ENCODE measurements at places on chromosomes 3 and 15.

- no peak for DNase-seq
Measured at GRCh38 chr3:173750095-173750494, 352.6 kb downstream of the NLGN1 start.

DNA sequence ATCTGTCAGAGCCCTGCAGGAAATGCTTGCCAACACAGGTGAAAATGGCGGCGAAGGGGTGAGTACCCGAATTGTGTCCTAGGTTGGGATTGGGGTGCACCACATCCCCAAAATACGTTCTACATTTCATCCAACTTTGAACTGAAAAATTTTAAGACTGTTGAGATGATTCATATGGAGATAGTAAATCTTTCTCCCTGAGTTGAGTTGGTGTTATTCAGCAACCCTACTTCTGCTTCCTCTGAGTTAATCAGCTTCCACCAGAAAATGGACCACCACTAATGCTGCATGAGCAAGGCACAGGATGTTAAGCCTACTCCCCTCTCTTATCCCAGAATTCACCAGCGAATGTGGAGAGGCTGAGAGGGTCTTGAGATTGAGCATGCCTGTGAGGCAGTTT is 192.9 kb downstream of the RYR3 start:
- no peak for DNase-seq

GRCh38 chr15:78991476-78991875 is 46.6 kb upstream of the CTSH start:
- DNase-seq = no peak

- no peak for DNase-seq
Measured at GRCh38 chr3:149197669-149198068, 24.0 kb downstream of the CP start.

DNA sequence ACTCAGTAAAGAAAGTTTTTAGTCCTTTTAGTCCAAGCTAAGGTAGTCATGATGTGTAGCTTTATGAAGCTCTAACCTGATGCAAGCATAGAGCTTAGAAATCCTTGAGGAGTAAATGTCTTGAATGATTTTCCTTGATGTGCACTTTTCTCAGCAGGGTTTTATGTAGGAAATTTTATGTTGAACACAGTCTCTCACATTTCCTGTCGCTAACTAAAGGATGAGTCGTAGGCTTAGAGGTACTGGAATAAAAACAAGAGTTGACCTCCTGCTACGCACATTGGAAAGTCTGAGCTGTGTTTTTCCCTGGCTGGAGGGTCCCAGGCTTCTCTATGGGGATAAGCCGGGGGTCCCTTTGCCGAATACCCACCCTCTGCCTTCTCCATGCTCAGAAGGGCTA is 34.7 kb upstream of the ZPLD1 start:
- DNase-seq = no peak

- DNase-seq = no peak
Measured at GRCh38 chr3:112829046-112829445, 17.6 kb downstream of the CD200R1L start.

- DNase-seq = no peak
Measured at GRCh38 chr3:56724676-56725075, 41.6 kb upstream of the TASOR start.

DNA sequence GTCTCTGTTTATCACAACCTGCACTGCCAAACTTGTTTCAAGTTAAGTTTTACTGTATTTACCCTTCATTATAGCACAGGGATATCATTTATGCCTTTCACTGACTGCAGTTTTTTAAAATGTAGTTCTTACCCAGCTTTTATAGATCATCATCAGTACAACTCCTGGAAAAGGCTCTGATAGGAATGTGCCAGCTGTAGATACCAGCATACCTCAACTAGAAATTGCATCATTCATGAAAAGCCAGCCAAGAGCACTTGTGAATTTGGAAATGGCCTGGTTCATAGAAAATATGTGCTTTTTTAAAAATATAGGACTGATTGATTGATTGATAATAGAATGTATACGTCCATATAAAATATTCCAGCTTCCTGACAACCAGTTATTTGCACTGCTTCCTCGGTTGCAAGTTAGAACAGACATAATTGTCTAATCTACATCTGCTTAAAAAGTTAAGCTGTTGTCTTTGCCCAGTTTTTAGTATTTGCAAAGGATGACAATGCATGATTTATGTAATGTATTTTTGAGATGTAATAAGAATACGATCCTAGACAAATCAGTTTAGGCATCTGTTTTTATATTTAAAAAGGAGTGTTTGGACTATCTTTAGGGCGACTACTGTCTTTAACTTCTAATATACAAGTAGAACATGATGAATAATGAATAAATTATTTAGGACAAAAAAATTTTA is 58.5 kb downstream of the DCUN1D1 start:
- DNase-seq = no peak

GRCh38 chr3:177977381-177978158 is 558.7 kb upstream of the KCNMB2 start:
- DNase-seq = no peak

- DNase-seq = no peak
Measured at GRCh38 chr15:33675246-33675645, 293.1 kb upstream of the CHRM5 start.

DNA sequence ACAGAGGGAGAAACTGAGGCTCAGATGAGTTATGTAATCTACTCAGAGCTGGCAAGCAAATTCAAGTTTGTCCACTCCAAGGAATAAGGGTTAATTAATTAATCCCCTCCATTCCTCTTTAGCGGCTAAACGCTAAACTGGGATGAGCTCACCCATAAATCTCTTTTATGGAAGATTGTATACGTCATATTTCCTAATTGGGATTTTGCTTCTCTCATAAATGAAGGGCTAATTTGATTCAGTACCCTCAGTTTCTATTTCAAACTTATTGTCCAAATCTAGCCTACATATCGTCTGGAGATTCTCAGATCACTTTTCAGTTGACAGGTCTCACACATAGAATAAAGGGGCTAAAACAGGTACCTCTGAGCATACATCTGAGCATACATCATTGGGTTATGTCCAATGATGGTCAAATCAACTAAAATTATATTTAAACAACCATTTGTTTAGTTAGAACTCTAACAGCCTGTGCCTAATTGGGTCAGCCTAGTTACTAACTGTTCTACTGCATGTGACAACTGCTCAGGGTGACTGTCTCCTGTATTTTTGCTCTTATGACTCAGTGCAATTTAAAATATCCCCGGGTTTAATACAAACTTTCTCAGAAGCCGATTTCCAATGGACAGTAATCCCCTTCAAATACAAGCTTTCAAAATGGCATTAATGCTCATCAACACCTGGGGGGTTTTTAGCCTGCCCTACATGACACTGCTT is 57.6 kb upstream of the PLXND1 start:
- no peak for DNase-seq

DNA sequence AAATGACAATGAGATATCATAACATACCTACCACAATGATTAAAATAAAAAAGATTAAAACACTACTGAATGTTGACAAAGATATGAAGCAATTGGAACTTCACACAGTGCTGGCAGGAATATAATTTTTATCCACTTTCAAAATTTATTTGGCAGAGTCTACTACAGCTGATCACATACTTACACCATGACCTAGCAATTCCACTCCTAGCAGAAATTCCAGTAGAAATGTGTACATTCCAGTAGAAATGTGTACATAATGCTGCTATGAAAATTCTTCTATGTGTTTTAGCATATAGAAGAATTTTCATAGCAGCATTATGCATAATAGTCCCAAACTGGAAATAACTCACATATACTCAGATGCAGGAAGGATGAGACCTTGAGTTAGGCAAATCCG is 43.5 kb downstream of the IFT57 start:
- no peak for DNase-seq

- no peak for DNase-seq
Measured at GRCh38 chr3:197181741-197182140, 116.7 kb downstream of the DLG1 start.

- no peak for DNase-seq
Measured at GRCh38 chr3:9071936-9072666, 108.8 kb upstream of the RAD18 start.

GRCh38 chr3:89250742-89251141 is 143.3 kb downstream of the EPHA3 start:
- DNase-seq = no peak

GRCh38 chr3:151766454-151766853 is 32.7 kb downstream of the AADACL2 start:
- no peak for DNase-seq

GRCh38 chr15:95371664-95372063 is 958.8 kb upstream of the NR2F2 start:
- DNase-seq = no peak

DNA sequence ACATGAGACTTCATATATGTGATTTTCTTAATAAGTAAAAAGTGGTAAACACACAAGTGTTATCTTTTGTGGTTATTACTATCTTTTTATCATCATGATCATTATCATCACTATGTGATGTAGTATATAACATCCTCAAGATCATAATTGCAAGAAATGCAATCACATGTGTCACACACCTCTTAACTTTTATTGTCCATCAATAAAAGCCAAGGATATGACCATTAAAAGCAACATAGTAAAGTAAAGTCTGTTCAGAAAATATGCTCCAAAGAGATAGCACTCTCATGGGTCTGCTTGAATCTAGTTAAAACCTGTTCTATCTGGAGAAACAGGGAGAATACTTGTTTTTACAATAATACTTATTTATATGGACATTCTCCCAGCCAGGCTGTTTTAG is 153.0 kb upstream of the MLF1 start:
- DNase-seq = no peak

DNA sequence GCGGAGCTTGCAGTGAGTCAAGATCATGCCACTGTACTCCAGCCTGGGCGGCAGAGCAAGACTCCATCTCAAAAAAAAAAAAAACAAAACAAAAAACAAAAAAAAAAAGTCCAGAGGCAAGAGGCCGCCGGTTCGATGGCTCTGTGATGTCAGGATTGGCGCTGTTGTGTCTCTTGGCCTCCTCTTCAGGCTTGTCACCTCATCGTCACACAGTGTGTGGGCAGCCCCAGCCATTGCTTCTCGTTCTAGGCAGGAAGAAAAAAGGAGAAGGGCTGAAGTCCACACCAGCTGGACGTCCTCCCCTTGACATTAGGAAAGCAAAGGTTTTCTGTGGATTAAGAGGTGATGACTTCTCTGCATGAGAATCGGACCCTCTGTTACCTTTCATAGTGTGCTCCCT is 191.1 kb downstream of the NSMCE3 start:
- DNase-seq = no peak

- no peak for DNase-seq
Measured at GRCh38 chr3:172561897-172562640, 38.8 kb upstream of the TNFSF10 start.

DNA sequence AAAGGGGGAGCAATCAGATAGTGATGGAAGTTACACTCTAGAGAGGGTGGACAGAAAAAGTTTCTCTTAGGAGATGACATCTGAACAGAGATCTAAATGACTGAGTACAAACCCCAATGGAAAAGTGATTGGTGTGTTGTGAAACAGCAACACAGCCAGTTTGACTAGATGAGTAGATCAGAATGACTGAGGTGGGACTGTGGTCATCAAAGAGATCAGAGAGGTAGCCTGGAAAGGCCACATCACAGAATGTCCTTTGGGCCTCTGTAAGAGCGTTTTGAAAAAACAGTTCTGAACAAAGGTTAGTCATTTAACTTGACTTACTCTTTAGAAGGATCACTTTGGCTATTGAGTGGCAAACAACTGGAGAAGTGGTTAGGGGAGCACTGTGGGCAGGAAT is 10.6 kb downstream of the LRRC58 start:
- no peak for DNase-seq

GRCh38 chr3:36227980-36228379 is 152.3 kb upstream of the STAC start:
- DNase-seq = no peak

DNA sequence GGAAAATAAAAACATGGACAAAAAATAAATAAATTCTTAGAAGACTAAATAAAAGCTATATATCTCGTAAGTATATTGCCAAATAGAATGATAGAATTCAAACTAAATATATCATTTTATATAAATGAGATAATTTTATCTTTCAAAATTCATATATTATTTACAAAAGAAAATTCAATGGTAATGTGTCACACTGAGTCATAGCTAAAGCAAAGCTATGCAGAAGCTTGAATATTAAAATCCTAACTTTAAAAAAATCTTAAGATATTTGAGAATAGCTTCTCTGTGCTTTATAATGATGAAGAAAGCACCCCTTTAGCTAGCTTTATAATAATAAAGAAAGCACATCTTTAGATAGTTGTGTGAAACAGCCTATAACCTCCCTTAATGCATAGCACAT is 1010.8 kb downstream of the OTOL1 start:
- no peak for DNase-seq

DNA sequence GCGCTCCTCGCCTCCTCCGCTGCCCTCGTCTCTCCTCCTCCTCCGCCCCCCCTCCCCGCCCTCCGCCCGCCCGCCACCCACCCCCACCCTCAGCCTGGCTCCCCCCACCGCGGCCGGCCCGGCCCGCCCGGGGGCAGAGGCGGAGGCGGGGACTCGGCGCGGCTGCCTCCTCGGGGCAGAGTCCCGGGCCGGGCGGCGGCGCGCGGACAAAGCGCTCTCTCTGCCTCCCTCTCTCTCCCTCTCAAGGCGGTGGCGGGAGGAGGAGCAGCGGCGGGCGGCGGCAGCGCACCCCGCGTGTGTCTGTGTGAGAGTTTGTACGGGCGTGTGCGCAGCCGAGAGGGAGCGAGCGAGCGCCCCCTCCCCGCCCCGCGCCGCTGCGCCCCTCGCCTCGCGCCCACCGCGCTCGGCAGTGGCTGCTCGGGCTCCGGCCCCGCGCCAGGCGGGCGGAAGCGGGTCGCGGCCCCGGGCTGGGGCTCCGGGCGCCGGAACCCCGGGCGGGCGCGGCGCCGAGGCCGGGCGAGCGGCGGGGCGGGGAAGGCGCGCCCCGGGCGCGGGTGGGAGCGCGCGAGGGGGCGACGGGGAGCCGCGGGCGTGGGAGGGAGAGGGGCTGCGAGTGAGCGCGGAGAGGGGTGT is at the start of gene IGF2BP2:
Gene IGF2BP2 (minus strand): TSS at position 37 of the 633 bp plus-strand sequence. CDS start 82 bp downstream, outside the sequence.
- DNase-seq = peak; percentile 38

- DNase-seq = no peak
Measured at GRCh38 chr3:167996514-167996913, 99.2 kb downstream of the GOLIM4 start.

DNA sequence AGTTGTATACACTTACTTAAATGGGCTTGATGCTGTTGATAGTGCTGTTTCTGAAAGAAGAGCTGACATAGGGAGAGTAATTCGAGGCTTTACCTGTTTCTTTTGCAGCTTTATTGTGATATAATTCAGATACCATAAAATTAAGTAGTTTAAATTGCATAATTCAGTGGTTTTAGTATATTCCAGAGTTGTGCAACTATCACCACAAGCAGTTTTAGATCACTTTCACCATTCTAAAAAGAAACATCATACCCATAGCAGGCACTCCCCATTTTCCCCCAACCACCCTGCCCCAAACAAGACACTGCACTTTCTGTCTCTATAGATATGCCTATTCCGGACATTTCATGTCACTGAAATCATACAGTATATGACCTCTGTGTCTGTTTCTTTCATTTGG is 98.5 kb downstream of the MTHFS start:
- no peak for DNase-seq

DNA sequence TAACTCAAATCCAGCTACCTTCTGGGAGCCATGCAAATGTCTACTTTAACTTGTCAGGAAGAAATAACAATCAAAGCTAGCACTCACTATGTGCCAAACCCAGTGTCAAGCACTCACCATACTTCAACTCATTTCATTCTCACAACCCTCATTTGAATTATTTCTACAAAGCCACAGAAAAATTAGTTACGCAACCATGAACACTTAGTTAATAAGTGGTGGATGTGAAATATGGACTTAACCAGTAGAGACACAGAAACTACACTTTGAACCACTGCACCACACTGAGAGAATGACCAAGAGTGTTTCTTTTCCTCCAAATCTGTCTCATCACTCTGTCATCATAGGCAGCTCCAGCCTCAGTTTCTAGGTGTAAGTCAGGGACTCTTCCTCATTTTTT is 91.0 kb upstream of the MBNL1 start:
- DNase-seq = no peak

- DNase-seq = no peak
Measured at GRCh38 chr3:137514853-137515252, 249.3 kb upstream of the SOX14 start.
